SK-N-SH (cell line): ENCODE measurements at places on chromosomes 5 and 9. TPM values are rescaled to one million over a fixed set of nuclear protein-coding genes. Genes with fewer than 3 reads are reported as not detected.

GABRA1 gene
- not detected in 2 replicates for polyA plus RNA-seq

DND1 gene
- 1.2 and 2.1 TPM in 2 replicates for polyA plus RNA-seq

GPR151 gene
- not detected in 2 replicates for polyA plus RNA-seq

NTRK2 gene
- 0.05 and 0.16 TPM in 2 replicates for polyA plus RNA-seq

PCDHGA2 gene
- 1.4 and 1.5 TPM in 2 replicates for polyA plus RNA-seq

PCDHGA3 gene
- 0.33 and 0.45 TPM in 2 replicates for polyA plus RNA-seq

PCDHGB7 gene
- 14.2 and 19.1 TPM in 2 replicates for polyA plus RNA-seq

KLHL9 gene
- polyA plus RNA-seq: 6.8 and 8.8 TPM in 2 replicates

SOWAHA gene
- 0.23 and 0.30 TPM in 2 replicates for polyA plus RNA-seq

CRAT gene
- polyA plus RNA-seq: 29.7 and 44.5 TPM in 2 replicates

GTF2H2C gene
- polyA plus RNA-seq: 23.4 and 24.9 TPM in 2 replicates

TNFAIP8 gene
- 28.3 and 31.3 TPM in 2 replicates for polyA plus RNA-seq

DNA sequence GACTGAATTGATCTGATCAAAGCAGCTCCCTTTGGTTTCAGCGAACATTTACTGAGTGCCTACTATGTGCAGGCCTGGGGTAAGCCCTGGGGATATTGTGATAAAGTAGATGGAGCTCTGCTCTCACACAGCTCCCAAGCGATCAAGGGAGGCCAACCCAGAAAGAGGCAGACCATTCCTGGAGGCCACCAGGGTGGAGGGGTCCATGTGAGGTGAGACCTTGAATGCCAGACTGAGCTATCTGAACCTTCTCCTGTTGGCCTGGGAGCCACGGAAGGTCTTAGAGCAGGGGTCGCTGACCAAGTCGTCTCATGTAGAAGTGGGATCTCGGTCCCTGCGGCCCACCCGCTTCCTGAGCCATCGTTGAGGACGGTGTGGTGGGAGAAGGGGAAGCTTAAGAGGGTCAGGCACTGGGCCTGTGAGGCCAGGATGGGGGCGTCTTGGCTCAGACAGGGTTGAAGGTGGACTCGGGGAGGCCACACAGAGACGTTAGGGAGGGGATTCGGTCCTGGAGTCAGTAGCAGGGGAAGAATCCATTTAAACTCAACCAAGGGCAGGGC, 62.2 kb upstream of the IL17B start:
- DNase-seq: no peak

DNA sequence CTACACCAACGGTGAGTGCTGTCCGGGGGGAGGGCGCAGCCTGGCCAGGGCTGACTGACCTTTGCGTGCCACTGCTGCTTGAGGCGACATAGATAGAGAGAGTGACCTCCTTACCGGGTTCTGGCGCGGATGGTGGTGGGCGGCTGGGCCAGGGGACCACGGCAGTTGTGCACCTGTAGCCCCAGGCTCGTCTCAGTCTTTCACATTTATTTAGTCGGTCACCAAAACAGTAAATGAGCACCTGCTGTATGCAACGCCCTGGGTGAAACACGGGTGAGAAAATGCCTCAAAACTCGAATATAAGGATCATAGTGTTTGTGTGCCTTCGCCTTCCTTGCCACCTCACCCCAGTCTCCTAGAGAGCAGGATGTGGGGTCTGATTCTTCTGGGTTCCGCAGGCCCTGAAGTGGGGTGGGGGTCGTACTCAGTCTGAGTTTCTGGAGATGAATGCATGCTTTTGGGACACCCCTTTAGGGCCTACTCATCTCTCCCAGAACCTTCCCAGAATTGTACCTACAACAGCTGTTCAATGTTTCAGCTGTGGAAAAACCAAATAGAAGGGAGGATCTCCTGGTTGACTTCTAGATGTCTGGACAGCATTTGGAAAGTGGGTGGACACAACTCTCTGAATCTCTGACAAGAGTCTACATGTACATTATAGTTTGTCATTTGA, 714 bp downstream of the SEC24A start:
- DNase-seq: peak; percentile 39

DNA sequence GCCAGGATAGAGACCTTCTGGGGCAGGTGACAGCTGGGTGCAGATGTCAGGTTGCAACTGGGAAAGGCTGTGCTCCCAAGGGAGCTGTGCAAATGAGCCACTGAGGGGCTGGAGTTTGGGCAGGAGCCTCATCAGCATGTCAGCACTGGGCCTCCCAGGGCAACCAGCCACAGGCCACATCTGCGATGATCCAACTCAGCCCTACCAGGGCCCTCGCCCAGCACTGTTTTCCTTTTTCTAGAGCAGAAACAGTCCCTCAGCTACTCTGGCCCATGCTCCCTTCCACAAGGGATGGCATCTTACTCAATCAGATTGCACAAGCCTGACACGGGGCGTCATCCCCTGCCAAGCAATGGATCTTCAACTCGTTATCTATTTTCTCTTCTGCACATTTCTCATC, 24.8 kb downstream of the NIPAL4 start:
- no peak for DNase-seq

GRCh38 chr9:114004221-114004716, 73.8 kb downstream of the AMBP start:
- no peak for DNase-seq

- no peak for DNase-seq
Observed at GRCh38 chr5:100827481-100827889, 75.6 kb downstream of the ST8SIA4 start.

DNA sequence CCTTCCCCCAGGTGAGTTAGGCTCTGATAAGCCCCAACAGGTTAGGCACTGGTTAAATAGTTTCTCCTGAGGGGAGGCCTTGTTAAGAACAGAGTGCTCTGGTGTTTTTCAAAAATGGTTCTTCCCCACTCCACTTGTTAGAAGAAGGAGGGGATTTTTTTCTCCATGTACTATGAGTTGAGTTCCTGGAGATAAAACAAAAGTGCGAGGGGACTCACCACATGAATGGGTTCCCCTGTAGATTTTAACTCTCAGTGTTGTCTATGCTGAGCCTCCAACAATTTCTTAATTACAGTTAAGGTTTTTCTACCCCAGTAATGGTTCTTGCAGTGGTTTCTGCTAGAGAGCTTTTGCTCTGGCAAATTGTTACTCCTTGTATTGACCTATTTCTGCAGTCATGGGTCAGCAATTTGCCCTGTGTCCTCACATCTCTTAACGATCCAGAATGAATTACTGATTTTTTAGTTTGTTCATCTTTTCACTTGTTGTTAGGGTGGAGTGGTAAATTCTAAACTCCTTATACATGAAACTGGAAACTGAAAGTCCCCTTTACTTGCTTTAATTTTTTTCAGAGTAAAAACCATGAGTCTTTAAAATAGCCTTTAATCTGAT, 44.4 kb downstream of the SCAMP1 start:
- no peak for DNase-seq

- no peak for DNase-seq
Observed at GRCh38 chr5:111615054-111615453, 102.7 kb upstream of the STARD4 start.

DNA sequence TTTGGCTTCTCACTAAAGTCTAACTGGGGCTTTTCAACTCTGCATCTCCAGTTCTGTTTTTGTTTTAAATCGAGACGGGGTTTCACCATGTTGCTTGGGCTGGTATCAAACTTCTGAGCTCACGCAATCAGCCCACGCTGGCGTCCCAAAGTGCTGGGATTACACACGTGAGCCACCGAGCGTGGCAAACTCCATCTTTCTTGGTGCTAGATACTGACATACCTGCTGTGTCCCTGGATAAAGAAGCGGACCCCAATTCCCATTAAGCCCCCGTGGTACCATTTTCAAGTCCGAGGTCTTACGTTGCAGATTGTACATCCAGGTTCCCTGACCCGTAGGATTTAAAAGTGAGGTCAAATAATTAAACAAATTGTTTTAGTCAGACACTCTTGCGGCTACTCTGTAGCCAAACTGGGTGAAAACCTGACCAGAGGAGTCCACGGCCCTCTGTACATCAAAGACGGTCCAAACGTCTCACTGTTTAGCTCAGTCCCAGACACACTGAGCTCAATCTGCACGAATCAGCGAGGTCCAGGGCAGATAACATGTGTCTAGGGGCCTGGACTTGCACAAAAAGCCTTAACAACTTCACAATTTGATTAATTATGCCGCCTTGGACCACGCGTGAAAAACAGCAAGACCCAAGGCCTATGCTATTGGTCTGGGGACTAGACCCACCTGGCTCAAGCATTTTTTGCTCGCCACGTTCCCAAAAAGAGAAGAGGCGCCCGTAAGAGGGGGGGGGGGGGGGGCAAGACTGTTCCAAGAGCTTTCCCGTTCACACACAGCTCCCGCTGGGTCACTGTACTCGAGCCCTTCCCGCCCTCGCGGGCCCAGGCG, 727 bp upstream of the DNAJA1 start:
- DNase-seq: peak; percentile 63

- no peak for DNase-seq
Observed at GRCh38 chr9:16032799-16033198, 480.0 kb downstream of the CCDC171 start.

- DNase-seq: no peak
Observed at GRCh38 chr5:67870662-67871061, 344.9 kb upstream of the PIK3R1 start.

DNA sequence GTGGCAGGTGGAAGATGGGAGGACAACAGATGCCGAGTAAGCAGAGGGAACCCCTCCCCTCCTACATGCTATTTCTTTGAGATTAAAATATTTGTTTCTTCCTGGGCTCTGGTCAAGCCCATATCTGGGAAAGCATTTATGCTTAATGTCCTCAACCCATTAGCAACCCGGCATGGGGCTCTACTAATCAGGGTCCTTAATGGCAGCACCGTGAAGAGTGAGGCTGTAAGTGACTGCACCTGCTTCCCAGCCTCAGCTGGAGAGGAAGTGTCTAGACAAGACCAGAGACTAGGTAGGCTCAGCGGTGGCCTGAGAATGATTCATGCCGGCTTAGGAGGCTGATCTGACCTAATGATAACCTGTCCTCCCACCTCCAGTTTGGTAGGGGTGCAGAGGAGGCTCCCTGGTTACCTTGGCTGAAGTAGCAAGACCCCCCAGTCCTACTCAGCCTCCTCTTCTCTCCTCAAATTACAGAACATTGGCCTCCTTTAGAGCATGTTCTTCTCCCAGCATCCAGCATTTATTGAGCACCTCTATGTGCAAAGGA, 61.3 kb upstream of the HSPA9 start:
- no peak for DNase-seq

- no peak for DNase-seq
Observed at GRCh38 chr5:28975508-28975907, 1937.1 kb upstream of the CDH9 start.

DNA sequence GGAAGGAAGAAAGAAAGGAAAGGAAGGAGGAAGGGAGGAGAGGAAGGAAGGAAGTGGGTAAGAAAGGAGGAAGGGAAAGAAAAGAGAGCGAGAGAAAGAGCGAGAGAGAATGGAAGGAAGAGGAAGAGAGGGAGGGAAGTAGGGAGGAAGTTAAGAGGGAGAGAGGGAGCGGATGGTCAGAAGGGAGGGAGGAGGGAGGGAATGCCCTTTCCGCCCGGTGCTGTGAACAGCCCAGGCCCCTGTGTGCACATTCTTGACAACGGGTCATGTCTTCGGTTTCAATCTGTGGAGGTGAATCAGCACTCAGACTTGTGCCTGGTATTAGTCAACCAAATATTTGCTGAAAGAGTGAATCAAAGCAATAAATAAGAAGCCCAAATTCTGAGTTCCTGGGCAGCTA, 39.2 kb downstream of the PRUNE2 start:
- no peak for DNase-seq

GRCh38 chr5:154369682-154370081, 76.1 kb upstream of the SAP30L start:
- DNase-seq: no peak

DNA sequence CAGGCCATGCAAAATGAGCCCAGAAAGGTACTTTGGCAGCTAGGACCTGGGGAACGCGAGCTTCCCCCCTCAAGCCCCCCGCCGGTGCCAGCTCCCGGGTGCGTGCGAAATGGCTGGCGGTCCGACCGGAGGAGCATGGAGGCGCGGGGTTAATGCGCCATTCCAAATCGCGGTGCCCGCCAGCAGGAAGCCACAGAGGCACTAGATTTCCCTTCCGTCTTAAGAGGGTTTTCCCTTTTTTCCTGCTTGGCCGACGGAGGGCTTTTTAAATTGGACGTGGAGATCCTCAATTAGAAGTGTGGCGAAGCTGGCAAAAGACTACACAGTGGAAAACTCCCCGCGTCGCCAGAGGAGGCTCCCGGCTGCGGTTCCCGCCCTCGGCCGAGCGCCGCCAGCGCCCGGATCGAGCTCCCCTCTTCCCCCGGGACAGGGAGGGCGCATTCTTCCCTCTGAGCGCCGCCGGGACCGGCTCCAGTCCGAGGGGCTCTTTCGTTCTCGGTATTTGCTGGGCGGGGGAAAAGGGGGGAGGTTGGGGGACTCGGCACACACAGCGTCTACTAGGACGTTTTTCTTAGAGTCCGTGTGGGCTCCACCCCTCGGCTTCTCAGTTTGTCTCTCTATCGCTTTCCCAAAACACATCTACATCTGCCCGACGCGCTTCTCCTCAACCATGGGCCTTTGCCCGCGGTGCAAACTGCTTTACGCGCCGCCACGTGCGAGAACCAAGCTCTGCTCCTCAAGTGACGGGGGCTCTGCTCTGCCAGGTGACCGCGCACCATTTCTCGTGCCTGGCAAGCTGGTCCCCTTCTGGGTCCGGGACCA, 3.0 kb downstream of the GDNF start:
- DNase-seq: peak; percentile 45

GRCh38 chr5:77321793-77322394, 111.4 kb downstream of the PDE8B start:
- no peak for DNase-seq

DNA sequence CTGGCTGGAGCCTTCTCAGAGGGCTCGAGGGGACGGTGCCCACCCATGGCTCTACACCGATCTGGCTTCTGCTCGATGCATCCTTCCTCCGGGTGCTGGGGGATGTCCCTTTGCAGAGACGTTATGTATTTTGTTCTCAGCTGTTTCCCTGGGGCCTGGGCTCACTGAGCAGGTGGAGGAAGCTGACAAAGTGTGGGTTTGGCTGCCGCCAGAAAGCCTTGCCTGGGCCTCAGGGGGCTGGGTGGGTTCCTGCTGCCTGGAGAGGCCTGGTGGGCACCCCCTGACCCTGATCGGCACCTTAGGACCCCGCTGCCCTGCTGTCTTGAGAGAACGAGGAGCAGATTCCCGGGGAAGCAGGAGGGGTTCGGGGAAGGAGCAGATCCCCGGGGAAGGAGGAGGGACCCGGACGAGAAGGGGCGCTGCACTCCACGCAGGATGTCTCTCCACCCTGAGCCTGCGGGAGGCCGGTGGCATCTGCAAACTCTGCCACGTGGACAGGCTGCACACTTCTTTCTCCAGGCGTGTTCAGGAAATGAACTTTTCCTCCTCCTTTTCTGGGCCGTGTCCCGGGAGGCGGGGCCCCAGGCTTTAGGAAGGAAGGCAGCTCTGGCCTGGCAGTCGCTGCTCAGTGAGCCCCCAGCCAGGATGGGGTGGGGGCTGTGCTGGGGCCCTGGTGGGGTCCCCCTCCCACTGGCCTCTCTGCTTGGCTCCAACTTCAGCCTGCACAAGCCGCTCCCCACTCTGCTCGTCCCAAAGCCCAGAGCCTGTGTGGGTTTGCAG, 148.9 kb downstream of the RXRA start:
- DNase-seq: no peak

- DNase-seq: no peak
Observed at GRCh38 chr9:75876999-75877640, 13.4 kb upstream of the PCSK5 start.
